Activated T-cell treated with anti-CD3 and anti-CD28 coated beads, Interleukin-2, amount 50 U/mL, for 48 hours (primary cell): ENCODE measurements at places on chromosomes 3 and 15.

GRCh38 chr3:58063022-58063815, 55.0 kb downstream of the FLNB start:
- no peak for DNase-seq

DNA sequence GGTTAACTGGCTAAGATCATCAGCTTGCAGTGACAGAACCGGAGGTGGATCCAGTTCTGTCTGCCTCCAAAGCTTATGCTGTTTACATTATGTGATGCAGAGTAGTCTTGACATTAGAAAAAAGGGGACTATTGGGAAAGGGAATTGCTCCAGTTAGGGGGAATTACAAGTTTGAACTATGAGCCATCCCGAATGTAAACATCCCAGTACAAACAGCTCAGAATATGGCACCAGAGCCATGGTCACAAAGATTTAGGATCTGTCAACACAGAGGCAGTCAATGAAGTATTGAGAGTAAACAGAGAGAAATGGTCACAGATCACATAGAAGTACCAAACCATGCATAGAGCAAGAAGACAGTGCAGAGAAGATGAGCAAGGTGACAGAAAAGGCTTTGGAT, 39.8 kb upstream of the CRTC3 start:
- DNase-seq: no peak

GRCh38 chr3:172600644-172601065, 77.4 kb upstream of the TNFSF10 start:
- DNase-seq: no peak

DNA sequence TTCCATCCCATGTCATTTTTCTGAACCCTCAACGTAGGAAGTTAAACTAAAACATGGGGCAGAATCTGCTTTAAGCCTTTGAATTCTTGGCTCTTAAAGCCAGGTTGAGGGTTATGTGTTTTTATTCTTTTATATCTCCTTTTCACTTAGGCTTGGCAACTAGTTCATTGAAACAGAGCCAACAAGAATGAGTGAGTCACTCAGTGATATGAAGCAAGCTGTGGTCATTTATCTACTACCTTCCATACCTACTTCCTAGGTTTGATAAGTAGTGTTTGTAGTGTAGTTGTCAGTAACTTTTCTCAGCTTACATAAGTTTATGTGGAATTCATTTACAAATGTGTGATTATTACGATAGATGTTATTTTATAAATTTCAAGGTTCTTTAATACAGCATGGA, 67.4 kb downstream of the SNRPN start:
- no peak for DNase-seq
